ENCODE measurements at places on chromosomes 5 and 9. TPM values are rescaled to one million over a fixed set of nuclear protein-coding genes. Genes with fewer than 3 reads are reported as not detected.

ZCCHC9 gene
- 40.5 TPM for polyA plus RNA-seq

ANKRD20A1 gene
- 1.2 TPM for polyA plus RNA-seq

GRCh38 chr5:35668794-35669193, 51.1 kb downstream of the SPEF2 start:
- DNase-seq: no peak

- DNase-seq: no peak
Observed at GRCh38 chr5:94461131-94461530, 157.3 kb downstream of the KIAA0825 start.

HSD17B3 gene
- 0.65 TPM for polyA plus RNA-seq

GRCh38 chr9:126862104-126862761, 1.8 kb downstream of the ZBTB34 start:
- no peak for DNase-seq

SLCO6A1 gene
- not detected for polyA plus RNA-seq

GRCh38 chr9:136326761-136327303, 507 bp upstream of the GPSM1 start:
- DNase-seq: no peak

GRCh38 chr9:135416664-135417290, 62.8 kb upstream of the PPP1R26 start:
- no peak for DNase-seq

DNA sequence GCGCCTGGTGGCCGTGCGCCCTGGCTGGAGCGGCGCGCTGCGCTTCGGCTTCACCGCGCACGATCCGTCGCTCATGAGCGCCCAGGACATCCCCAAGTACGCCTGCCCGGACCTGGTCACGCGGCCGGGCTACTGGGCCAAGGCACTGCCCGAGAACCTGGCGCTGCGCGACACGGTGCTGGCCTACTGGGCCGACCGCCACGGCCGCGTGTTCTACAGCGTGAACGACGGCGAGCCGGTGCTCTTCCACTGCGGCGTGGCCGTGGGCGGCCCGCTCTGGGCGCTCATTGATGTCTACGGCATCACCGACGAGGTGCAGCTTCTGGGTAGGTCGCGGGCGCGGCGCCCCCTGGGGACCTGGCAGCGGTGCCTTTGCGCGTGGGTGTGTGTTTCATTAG, 28.9 kb downstream of the NEURL1B start:
- DNase-seq: no peak

ANKRD33B gene
- polyA plus RNA-seq: 0.78 TPM

DNA sequence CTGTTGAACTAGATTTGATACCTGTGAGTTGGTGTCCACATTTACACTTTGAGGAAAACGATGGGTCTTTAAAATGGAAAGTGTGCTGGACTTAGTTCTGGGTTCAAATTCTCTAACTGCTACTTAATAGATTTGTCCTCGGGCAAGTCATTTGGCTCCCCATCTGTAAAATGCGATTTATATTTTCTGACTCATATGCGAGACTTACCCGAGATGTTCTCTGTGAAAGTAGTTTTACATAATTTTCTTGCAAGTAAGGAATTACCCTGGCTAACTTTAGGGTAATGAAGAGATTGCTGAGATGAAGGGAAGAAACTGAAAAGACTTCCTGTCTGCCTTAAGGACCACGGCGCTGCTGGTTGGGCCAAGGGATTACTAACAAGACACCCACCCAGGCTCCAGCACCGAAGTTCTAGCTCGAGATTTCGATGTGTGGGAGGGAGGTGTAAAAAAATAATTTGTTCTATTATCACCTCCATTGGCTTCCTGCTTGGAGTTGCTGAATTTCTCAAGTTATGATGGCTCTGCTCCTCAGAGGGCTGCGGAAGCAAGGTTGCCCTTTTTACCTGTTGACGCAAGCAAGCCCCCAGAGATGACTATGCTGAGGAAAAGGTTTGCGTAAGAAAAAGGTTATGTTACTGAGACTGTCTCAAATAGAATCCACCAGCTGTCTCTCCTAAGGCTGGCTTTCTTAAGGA, 24.1 kb downstream of the PCSK1 start:
- no peak for DNase-seq

All from right lung (tissue), 10 donors.